Urinary bladder (tissue), 4 donors: ENCODE measurements at places on chromosomes 7 and 10. TPM values are rescaled to one million over a fixed set of nuclear protein-coding genes. Genes with fewer than 3 reads are reported as not detected.

- no peak for DNase-seq
Measured at GRCh38 chr7:20030417-20030816, 186.8 kb downstream of the MACC1 start.

DNA sequence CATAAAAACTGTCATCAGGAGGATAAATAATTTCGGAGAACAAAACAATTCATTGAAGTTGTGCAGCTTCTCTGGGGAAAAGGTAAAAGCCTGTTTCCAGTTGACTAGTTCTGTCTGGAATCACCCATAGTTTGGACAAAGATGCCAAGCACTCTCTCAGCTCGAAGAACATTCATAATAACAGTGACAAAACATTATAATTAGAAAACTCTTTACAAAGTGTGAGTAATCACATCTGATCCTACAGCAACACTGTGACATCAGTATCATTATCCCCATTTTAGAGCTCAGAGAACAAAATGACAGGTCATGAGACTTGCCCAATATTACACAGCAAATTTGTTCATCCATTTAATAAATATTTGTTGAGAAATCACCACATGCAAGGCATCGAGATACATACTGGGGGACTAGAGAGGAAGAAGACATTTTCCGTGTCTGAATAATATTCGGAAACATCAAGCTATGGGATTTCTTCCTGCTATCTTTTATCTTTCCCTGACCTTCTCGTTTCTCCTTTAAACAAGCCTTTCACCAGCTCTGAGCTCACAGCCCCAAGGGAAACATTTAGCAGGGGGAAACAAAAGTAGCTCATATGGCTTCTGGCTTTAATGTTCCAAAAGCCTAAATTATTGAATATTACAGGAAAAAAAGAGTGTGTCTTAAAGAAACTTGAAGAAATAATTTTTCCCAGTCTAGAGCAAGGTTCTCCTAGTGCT is 123.3 kb upstream of the GHITM start:
- no peak for DNase-seq

- DNase-seq = no peak
Measured at GRCh38 chr7:64314566-64314965, 805 bp downstream of the ZNF736 start.

DNA sequence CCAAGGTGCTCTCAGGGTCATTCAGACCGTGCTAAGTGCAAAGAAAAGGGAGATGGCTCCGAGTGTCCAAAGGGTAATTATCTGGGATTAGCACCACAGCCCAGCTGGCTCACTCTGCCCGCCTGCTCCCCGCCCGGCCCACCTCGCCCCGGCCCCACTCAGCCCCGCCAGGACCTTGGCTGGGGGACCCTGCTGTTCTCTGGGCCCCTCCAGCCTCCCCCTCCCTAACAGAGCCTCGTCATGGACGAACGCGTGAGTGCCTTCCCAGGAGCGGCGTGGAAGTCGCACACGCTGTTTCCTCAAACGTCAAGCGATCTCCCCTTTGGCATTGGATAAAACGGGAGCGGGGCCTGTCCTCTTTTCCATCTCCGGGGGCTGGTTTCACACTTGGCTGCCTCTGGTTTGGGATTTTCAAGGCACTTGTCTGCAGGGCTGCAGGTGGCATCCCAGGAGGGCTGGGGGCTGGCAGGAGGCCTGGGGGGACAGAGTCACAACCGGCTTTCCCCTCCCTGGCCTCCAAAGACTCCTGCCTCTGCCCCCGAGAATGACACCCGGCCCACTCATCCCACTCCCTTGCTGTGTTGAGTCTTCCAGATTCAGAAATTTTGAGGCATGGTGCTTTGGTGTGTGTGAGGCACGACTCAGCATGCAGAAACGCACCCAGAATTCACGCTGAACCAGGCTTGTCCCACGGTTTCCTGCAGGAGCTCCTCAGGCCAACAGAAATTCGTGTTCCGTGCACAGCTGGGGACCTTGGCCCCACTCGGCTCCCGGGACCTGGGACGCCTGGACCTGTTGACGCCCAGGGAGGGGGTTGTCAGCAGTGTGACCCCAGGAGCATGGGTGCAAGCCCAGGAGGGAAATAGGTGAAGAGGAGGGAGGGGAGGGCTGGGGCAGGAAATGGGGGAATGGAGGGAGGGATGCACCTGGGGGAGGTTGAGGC is 110.0 kb downstream of the PDGFA start:
- DNase-seq = no peak

PRF1 gene
- polyA plus RNA-seq = 1.3 TPM

ZNF425 gene
- 2.7 TPM for polyA plus RNA-seq
